ENCODE measurements at places on chromosomes 3 and 15.

DNA sequence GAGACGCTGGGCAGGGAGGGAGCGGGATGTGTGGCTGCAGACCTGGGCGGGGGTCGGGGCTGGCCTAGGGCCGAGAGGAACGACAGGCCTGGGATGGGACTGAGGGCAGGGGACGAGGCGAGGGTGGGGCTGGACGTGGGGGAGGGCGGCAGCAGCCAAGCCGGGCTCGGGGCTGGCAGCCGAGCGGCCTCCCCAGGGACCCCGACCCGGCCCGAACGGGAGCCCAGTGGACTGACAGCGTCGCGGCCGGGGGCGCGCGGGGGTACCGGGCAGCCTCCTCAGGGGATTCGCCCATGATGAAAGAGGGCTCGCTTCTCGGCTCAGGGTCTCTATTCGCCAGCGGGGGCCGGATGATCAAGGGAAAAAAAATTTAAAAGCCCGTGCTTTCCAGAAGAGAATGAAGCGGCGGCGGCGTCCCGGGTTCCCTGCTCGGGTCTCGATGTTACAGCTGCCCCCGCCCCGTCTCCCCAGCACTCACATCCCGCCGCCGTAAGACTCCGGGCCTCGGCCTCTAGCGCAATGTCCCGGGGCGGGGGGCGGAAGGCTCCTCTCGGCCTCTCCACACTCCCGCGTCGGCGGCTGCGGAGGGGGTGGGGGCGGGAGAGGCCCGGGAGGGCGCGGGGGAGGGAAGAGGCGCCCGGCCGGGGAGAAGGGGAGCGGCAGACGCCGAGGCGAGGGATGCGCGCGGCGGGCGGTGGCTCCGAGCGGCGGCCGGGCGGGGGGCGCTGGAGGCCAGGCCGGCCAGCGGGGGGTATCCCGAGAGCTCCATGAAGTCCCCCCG, 4.3 kb downstream of the PTH1R start:
- no peak for DNase-seq

GRCh38 chr3:24713516-24713915, 218.9 kb upstream of the THRB start:
- no peak for DNase-seq

- peak; percentile 24 for DNase-seq
These were observed 26.3 kb upstream of the EDEM1 start for GRCh38 chr3:5160940-5161858.

GRCh38 chr15:60508442-60508841, 29.5 kb upstream of the ICE2 start:
- no peak for DNase-seq

- no peak for DNase-seq
These were observed 458.2 kb upstream of the MDFIC2 start for GRCh38 chr3:70770650-70771049.

All from SW 1271 (cell line).